ENCODE measurements at places on chromosomes 4 and X.
A peak's percentile ranks its signal among the peaks of the same experiment; 100 is the strongest.

DNA sequence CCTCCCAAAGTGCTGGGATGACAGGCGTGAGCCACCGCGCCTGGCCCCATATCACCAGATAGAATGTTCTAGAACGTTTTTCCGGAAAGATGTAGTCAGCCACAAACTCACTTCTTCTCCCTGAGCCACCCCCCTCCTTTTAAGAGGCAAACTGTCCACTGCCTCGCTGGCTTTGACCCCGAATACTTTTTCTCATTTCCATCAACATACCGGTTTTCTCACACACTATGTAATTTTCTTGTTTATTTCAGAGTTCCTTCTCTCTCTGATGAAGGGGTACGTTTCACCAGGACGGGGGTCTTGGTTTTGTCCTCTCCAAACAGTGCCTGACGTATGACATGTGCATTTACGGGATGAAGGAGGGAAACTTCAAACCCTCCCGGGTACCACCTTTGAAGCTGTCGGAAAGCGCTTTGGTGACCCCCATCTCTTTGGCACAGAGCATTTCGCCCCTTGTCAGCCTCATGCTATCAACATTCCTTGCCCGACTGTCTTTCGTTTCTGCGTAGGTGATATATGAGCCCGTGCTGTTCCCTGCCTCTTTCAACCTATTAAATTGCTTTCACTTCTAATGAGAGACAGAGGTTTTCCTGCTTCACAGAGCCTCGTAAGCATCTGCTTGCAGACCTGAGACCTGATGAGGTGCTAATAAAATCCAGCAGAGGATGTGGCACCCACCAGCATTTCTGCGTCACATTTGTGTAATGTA, 73.8 kb downstream of the CRLF2 start:
- DNase-seq = no peak

- DNase-seq = no peak
These were observed 58.3 kb downstream of the RAI2 start for GRCh38 chrX:17802756-17803155.

DNA sequence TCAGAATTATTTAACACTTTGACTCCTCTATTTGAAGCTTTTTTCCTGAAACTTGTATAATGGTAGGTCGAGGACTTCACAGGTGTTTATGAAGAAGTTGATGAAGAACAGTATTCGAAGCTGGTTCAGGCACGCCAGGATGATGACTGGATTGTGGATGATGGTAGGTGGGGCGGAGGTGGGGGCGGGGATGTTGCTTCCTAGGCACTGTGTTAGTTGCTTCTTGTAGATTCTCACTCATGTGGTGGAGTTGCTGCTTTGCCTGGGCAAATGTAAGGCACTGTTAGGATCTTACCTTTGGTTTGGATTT, 9.4 kb downstream of the POLA1 start:
- DNase-seq = no peak

DNA sequence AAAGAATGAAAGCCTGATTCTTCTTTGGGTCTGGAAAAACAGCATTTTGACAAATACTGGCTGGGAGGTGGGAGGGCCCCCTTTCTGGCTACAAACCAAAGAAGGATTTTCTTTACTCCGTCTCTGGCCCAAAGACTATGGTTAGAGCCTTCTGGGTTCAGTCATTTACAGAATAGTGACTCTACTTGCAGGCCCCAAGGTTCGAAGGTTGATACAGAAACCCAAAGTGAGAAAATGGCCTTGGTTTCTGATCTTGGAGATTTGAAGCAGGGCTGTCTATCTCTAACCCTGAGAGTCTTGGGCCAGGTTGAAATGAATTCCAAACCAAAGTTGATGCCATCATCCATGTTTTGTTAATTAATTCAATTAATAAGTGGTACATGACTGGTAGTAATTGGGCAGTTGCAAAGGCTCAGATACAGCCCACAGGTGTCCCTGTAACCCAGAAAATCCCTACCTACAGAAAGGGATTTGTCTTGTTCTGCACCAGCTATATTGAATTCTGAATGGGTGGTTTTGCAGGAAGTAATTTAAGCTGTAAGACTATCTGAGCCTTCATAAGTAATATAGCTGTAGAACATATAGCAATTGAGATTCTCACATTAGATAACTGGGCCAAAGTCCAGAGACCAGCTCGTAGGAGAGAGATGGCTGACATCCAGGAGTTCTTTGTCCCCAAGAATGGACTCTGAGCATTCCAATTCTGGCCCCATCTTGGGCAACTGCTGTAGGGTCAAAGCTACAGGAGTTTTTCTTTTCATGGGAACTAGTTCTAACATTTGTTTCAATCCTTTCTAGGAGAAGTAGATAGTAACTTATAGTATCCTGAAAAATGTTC, 34.5 kb downstream of the CHRNA9 start:
- no peak for DNase-seq

DNA sequence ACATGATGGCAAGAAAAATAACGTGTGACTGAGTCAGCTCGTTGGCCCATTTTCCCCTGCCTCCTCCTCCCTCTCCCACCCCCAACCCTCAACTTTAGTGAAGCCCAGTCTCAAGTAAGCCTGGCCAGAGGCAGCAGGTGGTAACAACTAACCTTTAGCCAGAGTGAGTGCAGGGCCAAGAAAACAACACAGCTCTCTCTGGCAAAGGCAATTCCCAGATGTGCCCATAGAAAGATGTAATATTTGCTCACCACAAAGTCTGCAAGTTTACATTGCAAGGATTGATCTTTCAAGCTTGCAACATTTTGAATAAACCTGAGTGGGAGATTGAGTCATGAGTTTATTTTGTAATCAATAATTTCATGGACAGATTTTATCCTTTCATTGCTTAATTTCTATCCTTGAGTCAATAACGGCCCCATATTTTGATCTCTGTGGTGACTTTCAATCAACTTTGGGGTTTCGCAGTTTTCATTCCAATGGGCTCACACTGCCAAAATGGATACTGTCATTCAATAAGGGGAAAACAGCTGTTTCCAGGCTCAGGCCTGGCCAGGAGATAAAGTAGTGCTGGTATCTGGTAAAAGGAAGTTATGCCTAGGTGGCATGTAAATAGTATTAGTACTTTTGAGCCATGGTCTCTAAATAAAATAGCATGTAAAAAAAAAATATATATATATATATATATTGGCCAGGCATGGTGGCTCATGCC, 130.7 kb upstream of the TMEM164 start:
- DNase-seq = peak; percentile 37

GRCh38 chr4:124386163-124386562, 326.4 kb downstream of the ANKRD50 start:
- no peak for DNase-seq

DNA sequence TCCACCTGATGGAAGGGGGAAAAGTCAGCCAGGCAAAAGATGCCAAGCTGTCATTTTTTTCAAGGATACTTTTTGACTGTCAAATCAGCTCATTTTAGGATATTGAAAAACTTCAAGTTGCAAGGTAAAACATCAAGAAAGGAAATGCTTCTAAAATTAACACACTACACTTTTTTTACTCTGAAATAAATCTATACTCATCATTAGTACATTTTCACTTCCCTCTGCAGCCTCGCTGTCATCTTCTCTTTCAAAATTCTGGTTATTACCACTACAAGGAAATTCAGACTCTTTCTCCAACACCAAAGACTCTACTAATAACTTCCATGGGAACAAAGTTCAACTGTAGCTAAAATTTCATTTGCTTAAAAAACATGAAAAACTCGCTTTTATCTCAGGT, 41.6 kb downstream of the APBB2 start:
- DNase-seq = no peak

DNA sequence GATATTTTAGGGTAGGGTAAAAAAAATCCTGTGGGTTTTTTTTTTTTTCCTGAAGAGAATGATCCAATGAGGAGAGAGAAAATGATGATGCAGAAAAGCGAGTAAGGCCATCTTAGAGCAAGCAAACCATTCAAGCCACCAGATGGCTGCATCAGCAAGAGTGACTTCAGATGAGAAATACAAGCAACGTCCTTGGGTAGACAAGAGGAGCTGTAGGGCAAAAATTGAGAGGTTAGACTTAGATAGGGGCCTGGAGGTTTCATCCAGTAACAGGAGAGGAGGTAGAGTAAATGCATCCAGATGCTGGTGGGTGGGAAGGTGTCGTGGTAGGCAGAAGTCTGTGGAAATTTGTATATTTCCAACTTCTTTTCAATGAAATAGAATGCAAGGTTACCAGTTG, 14.6 kb downstream of the FTHL17 start:
- no peak for DNase-seq

DNA sequence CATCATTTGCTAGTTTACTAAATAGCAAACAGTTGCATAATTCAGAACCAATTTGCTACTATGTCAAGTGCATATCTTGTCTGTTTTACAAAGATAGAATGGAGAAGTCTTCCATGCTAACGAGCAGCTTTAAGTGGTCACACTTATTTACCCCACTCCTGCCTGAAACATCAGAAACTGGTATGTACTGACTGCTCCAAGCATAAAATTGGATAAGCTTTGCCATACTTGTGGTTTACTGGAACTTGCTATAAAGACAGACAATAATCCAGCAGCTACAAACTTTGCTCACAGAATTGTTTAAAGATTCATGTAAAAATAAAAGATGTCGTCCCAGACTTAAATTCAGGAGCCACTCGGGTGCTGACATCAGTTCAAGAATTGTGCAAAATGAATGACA, 13.3 kb upstream of the CDKL2 start:
- no peak for DNase-seq

DNA sequence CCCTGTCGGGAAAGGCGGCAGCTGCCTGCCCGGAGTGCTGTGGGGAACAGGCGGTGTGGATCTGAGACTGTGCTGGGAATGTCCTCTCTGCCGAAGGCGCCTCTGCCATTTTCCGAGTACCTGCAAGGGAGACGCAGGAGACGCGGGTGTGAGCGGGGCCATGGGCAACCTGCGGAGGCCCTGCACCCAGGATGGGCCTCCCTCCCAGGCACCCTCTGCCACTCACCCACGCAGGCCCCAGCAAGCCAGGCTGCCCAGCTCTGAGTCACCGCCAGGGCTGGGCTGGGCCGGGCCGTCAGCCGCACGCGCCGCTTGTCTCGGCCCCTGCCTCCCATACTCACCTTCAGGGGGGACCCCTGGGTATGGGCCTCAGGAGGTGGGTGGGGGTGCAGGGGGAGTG, 3.5 kb upstream of the FGFR3 start:
- no peak for DNase-seq

DNA sequence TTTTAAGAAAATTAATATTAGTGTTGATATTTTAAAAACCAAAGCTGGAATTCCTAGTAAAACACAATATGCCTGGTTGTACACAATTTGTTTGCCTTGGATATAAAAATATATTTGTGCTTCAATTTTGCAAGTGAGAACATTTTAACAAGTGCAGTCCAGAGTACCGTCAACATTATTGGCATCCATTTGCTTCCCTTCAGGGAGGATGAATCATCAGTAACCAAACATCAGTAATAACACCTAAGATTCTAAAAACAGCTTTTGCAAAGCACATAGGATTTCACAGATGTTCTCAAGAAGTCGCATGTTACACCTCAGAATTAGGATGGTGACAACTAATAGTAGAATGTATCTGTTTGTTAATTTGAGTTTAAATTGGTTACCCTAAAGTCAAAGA, 262.6 kb upstream of the BMP3 start:
- no peak for DNase-seq

GRCh38 chr4:8147231-8147970, 11.2 kb downstream of the ABLIM2 start:
- no peak for DNase-seq

- DNase-seq = peak; percentile 1
These were observed 37.1 kb downstream of the GK start for GRCh38 chrX:30690330-30690729.

- DNase-seq = peak; percentile 21
These were observed 144.5 kb downstream of the APBB2 start for GRCh38 chr4:41069838-41070237.

DNA sequence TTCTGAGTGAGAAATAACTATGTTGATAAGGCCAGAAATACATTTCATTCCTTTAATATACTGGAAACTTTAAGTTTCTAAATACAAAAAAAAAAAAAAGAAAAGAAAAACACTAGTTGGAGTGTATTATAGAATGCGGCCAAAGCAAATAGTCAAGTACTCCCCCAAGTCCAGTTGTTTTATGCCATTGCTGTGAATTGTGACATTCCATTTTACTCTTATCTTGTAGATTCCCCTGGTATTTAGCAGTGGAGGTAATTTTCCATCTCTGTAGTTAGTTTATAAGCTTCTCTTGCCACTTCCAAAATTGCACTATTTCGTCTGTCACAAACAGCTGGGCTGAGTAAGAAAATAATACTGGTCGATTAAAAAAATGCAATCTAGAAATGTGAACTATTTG, 426.0 kb downstream of the PCDH18 start:
- no peak for DNase-seq

GRCh38 chr4:1767061-1767769, 25.9 kb upstream of the FGFR3 start:
- DNase-seq = peak; percentile 37

DNA sequence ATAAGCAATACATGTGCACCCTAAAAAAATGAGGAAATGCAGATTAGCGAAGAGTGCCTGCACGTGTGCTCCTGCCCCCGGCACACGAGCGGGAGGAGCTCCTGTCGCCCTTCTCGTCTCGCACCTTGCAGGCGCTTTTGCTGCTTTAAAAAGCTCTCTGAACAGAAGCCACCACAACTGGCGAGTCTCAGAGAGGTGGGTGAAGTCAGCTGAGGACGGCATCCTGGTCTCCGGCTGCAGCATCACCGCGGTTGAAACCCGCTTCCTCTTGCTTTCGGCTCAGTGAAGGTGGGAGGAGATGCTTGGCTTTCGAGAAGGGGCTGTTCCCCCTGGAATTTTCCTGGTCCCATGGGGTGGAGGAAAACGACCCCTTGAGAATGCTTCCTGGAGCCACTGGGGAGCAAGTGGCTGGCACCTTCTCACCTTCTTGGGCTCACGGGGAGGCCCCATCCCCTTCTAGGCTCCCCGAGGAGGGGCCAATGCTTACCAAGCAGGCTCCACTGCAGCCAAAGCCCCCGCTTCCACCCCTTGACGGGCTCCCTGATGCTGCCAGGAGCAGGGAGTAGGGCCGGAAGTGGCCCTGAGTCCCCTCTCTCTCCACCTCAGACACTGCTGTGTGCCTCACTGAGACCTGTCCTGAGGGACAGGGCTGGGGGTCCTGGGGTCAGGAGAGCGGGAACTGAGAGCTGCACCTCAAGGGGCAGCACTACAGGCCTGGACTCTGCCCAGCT, 29.2 kb upstream of the MXD4 start:
- no peak for DNase-seq

GRCh38 chr4:84342161-84342560, 156.9 kb downstream of the NKX6-1 start:
- DNase-seq = no peak

GRCh38 chrX:107861056-107861455, 35.4 kb downstream of the MID2 start:
- DNase-seq = no peak

DNA sequence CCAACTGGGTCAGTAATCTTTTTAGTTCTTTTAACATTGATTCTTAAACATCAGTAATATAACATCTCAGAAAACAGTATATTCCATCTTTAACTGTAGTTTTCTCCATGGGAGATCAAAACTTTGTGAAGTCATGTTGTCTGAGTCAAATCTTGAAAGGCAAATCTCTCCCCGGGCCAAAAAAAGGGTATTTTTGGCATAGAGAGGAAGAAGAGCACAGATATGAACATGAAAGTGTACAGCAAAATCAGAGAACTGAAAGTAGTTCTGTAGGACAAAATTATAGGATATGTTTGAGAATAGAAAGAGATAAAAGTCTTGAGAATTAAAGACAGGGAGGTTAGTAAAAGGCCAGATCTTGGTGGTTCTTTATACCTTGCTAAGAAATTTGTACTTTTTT, 176.4 kb upstream of the GYPA start:
- no peak for DNase-seq

GRCh38 chr4:124530464-124531077, 182.0 kb downstream of the ANKRD50 start:
- peak; percentile 51 for DNase-seq

- peak; percentile 8 for DNase-seq
These were observed 108.3 kb downstream of the ANXA10 start for GRCh38 chr4:168200685-168201084.

- no peak for DNase-seq
These were observed 27.0 kb upstream of the TMEM131L start for GRCh38 chr4:153438916-153439756.
